LNCaP clone FGC (cell line): ENCODE measurements at places on chromosomes 2 and 18.

- peak; percentile 89 for DNase-seq
Observed at GRCh38 chr2:8306530-8307351, 375.1 kb upstream of the ID2 start.

GRCh38 chr2:230267556-230267955 lies 42.0 kb downstream of the SP140 start:
- no peak for DNase-seq

DNA sequence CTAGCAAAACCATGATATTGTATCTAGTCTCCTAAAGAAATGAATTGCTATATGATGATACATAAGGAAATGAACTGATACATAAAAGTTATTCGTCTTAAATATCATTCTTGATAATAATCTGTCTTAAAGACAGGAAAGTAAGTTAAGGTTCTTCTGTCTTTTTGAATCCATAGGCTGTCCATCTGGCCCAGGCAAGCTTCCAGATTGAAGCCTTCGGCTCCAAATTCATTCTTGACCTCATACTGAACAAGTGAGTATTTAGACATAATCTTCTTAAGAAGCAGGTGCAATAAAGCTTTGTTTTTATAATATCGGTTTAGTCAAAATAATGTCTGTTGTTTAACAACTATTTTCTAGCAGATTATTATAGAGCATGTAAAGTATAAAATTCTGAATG lies 37.7 kb downstream of the ADAM23 start:
- DNase-seq, result no peak

GRCh38 chr2:200172944-200173581 lies 133.4 kb upstream of the SPATS2L start:
- DNase-seq, result no peak

GRCh38 chr2:151900331-151900730 lies 72.1 kb upstream of the ARL5A start:
- no peak for DNase-seq

- no peak for DNase-seq
Observed at GRCh38 chr2:66428986-66429612, 5.8 kb upstream of the MEIS1 start.

DNA sequence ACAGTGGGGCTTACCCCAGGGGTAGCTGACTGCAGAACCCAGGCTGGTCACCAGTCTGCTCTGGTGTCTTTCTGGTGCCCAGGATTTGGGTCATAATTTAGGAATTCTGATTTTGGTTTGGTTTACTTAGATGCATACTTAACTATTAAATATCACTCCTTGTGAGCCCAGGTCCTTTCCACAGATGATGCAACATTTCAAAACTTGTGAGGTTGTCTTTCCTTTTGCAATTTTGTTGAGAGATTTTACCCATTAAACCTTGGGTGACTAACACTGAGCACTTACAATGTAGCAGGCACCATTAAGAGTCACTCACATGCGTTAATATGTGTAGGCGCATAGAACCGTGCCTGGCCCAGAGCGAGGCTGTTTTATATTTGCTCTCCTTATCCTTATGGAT lies 61.8 kb upstream of the RPL31 start:
- DNase-seq, result no peak

GRCh38 chr2:156191527-156191926 lies 141.0 kb downstream of the NR4A2 start:
- DNase-seq, result no peak

DNA sequence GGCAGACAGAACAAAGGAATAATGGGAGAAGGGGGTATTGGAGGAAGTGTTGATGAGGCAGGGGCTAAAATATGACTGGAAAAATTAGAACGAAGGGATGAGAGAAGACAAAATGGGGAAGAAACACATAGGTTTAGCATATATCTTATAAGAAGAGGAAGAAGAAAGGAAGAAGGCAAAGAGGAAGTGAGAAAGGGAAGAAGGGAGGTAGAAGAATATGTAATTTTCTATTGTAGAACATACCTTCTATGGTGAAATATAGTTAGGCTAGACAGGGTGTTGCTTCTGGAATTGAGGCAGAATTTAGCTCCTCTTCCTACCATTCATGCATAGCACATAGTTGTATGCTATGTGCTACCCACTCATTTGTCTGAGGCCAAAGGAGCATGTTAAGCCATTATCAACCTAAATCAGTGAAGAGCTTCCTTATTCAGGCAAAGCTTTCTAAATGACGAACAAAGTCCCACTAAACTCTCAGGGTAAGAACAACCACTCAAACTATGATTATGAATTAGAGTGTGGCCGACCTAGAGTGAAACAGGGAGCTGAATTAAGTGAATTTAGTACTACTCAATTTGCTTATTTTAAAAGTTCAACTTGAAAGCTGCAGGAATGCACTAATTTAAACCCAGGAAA lies 180.9 kb upstream of the GALNT5 start:
- DNase-seq, result no peak

DNA sequence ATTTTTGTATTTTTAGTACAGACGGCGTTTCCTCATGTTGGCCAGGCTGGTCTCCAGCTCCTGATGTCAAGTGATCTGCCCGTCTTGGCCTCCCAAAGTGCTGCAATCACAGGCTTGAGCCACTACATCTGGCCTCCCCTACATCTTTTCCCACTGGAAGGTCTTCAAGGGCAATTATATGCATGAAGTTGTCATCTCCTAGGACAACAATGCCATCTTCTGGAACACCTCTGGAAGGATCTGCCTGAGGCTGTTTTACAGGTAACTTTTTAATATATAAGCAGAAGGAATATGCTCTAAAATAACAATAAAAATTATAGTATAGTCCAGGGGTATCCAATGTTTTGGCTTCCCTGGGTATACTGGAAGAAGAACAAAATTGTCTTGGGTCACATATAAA lies 321.4 kb downstream of the AFF3 start:
- DNase-seq, result no peak

GRCh38 chr18:61743775-61744531 lies 148.9 kb downstream of the RNF152 start:
- DNase-seq, result no peak

DNA sequence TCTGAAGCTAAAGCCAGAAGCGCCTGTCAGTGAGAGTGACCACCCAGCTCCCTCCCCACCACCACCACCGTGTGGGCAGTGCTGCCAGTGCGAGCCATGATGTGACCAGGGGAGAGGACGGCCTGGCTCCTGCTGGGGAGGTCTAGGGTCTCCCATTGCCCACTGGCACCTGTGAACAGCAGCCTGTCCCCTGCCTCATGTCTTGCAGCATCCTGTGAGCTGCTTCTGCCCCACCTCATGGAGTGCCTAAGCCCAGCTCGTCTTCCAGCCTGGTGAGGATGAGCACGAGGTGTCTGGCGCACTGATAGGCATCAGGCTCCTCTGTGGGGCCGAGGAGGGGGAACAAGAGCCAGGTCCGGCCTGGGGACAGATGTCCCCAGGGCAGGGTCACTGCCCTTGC lies 61.4 kb downstream of the FAM168B start:
- no peak for DNase-seq
